ENCODE measurements at places on chromosomes 7 and 10.

DNA sequence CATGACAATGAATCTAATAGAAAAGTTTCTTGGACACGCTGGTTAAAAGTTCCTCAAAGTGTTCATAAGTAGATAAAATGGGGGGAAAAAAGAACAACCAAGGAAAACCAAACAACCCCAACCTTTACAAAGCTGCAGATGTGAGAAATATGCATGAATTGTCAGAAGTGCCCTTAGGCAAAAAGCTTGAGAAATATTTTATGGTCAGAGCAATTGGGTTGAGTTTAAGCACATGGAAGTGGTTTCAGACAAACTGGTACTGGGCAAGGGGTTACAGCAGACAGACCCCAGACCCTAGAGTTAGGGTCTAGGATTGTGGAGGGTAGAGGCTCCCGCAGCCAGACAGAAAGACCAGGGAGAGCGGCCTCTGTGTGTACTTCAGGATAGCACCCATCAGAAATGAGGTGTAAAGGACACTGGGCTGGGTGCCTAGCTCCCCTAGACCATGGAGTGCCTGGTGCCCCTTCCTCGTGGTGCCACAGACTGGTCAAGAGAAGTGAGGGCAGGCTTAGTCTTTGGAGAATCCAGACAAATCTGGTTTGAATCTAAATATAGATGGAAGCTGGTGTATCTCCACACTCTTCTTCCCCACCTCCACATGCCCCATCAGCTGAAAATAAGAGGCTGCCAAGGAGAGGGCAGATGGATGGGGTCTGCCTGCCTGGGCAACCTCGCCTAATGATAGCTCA, 37.3 kb downstream of the PNLIPRP2 start:
- no peak for DNase-seq

- DNase-seq = no peak
Observed at GRCh38 chr10:92419740-92420545, 129.0 kb downstream of the MARCHF5 start.

GRCh38 chr10:11401264-11402235, 209.9 kb downstream of the USP6NL start:
- no peak for DNase-seq

- DNase-seq = no peak
Observed at GRCh38 chr7:35430547-35431153, 176.8 kb upstream of the TBX20 start.

GRCh38 chr7:106965108-106965507, 79.4 kb upstream of the PRKAR2B start:
- DNase-seq = no peak

GRCh38 chr7:142334236-142334635, 76.4 kb upstream of the PRSS58 start:
- no peak for DNase-seq

DNA sequence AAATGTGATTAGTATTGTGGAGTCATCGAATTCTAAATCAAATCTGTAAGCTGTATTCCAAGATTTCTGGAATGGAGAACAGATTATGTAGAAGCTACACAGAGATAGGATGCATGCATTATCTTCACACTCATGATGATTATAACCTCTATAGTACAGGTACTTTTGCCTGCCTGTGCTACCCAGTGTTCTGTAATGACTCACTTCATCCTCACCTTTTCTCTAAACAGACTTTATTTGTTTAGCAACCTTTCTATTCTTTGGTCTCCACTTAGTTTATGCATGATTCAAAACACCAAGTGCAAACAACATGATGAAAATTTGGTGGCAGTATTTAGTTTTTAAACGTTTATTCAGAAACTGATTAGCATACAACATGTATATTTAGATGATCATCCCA, 68.4 kb upstream of the PRPS1L1 start:
- no peak for DNase-seq

DNA sequence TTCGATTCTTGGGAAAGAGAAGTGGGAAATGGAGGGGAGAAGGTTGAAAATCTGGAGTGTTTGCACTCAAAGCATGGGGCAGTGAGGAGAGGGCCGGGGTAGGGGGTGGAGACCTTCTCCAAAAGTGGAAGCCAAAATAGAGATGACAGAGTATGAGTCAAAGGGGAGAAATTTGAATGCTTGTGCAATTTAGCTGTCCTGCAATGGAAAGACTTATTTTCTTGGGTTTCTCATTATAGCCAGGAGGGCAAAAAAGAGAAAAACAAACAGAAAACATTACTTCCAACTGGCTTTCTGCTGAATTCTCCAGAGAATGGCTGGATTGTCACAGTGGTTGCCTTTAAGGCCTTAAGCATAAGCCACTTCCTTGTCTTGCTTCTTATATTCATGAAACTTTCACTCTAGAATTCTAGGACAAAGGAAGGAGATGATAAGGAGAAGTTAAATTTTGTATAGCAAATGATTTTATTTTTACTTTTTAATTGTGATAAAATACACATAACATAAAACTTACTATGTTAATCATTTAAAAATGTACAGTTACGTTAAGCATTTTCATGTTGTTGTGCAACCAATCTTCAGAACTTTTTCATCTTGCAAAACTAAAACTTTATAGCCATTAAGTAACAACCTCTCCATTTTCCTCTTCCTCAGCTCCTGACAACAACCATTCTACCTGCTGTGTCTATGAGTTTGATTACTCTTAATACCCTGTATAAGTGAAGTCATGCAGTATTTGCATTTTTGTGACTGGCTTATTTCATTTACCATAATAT, 100.2 kb downstream of the GPR85 start:
- no peak for DNase-seq

- DNase-seq = no peak
Observed at GRCh38 chr7:155166108-155166507, 96.0 kb downstream of the HTR5A start.

- no peak for DNase-seq
Observed at GRCh38 chr7:125074141-125074540, 144.5 kb upstream of the POT1 start.

DNA sequence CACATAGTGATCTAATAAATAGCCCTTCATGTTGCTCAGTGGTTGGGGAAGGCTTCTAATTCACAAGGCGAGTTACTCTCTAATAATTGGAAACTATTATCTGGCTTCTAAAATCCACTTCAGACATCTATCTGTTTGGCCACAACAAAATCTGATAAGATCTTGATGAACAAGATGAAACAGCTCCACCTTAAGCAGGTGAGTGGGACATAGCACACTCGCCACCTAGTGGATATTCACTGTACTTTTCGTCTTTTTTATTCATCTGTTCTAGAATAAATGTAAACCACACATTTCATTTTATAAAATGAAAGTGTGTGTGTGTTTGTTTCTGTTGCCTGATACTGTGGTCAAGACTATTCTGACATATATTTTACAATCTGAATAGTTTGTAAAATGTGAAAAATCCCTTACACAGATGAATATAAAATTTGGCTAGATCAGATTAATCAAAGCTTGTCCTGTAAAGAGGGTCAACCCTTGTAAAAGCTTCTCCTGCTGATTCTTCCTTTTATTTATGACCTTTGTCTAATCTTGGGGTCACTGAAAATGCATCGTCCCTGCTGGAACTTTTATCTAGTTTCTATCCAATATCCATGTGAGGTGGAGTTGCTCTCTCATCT, 26.5 kb upstream of the CNTNAP2 start:
- DNase-seq = peak; percentile 51

DNA sequence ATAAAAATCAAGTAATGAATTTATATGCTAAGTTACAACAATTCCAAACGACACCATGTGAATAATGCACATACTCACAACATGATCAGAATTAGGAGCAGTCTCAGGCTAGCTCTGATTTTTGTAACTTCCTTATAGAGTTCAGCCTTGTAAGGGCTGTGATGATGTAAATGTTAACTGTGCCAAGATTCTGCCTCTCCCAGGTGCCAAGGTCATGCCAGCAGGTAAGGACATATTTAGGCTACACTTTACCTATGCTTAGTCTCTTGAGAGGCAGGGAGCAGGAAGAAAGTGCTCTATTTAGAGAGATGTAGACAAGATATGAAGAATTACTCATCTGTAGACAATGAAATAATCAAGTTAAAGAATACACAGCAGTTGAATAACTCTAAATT, 53.6 kb upstream of the AGR3 start:
- no peak for DNase-seq

DNA sequence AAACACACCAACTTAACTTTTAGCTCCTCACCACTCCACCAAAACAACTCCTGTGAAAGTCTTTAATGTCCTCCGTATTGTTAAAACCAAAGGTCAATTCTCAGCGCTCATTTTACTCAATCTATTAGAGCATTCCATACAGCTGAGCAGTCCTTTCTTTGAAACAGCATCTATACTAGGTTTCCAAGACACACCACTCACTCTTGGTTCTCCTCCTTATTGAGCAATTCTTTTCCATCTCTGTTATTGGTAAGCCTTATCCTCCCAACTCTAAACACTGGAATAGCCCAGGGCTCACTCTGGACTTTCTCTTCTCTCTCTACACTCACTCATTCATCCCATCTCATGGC, 34.9 kb downstream of the COA1 start:
- peak; percentile 28 for DNase-seq

- no peak for DNase-seq
Observed at GRCh38 chr7:45157286-45157652, 322 bp upstream of the RAMP3 start.

GRCh38 chr10:26044141-26044749, 110.2 kb downstream of the MYO3A start:
- DNase-seq = no peak

- peak; percentile 48 for DNase-seq
Observed at GRCh38 chr7:29878081-29878688, 71.9 kb downstream of the WIPF3 start.

- no peak for DNase-seq
Observed at GRCh38 chr10:99769706-99770105, 12.7 kb upstream of the ABCC2 start.

DNA sequence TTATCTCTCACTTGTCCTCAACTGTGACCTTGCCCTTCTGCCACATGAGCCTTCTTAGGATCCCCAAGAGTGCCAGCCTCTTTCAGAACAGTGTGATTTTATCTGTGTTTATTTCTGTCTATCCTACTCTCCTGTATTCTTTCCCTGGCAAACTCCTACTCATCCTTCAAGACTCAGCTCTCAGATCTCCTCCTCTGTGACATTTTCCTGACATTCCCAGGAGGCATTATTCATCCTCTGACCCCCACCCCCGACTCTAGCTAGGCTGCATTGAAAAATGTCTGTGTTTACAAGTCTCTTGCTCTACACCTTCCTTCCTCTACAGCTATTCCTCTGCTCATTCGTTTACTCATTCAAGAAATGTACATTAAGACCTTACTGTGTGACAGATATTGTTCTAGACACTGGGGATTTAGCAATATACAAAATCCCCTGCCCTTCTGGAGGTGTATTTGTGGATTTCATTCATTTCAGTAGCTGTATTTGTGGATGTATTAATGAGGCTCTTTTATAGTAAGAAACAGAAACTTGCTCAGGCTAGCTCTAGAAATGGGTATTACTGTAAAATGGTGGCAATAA, 61.4 kb upstream of the COMTD1 start:
- no peak for DNase-seq

GRCh38 chr7:119256446-119257131, 1016.4 kb upstream of the KCND2 start:
- no peak for DNase-seq

- no peak for DNase-seq
Observed at GRCh38 chr10:11135709-11136108, 118.0 kb downstream of the CELF2 start.

DNA sequence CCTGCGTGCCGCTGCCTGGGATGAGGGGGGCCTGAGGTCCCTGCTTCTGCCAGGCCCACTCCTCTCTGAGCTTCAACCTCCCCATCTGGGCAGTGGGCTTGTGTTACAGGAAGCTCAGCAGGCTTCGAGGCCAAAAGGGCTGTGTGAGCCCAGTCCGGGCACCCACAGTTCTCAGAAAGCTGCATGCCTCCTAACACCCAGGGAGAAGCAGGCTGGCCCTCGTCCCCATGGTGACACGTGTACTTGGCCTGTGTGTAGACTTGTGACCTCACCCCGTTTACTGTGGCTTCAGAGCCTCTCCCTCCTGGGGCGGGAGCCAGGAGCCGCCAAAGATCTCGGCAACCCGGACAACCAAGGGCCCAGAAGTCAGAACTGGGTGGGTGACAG, 2.2 kb upstream of the GRIFIN start:
- DNase-seq = peak; percentile 81

- no peak for DNase-seq
Observed at GRCh38 chr10:102511583-102512274, 8.0 kb downstream of the SUFU start.

DNA sequence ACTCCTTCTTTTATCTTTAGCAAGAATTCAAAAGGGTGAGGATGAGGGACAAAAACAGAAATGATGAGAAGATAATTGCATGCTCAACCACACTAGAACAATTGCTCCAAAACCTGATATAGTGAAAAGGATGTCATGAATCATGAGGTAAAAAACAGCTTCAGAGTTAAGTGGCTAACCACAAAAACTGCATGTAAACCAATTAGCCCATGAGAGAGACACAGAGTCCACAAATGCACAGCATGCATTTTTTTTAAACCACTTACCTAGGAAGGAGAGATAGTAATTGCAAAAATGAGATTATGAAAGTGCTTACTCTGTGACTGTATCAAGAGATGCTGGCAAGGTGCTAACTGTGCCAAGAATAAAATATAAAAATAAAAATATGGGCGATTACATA, 132.9 kb downstream of the MBL2 start:
- peak; percentile 79 for DNase-seq

DNA sequence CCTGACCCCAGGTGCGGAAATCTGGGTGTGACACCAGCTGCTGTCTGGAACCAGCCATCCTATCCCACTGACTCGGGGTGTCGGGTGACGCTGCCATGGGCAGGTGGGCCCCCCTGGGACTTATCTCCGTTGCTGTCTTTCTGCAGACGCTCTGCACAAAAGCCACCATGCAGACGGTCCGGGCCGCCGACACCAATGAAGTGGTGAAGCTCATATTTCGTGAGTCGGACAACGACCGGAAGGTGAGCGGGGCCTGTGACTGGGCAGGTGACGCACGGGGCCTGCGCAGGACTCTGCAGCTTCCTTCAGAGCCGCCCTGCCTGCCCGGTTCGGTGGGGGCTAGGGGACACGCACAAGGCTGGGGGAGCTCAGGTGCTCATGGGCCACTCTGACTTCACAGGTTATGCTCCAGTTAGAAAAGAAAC, 36.6 kb downstream of the NKX6-2 start:
- DNase-seq = no peak

DNA sequence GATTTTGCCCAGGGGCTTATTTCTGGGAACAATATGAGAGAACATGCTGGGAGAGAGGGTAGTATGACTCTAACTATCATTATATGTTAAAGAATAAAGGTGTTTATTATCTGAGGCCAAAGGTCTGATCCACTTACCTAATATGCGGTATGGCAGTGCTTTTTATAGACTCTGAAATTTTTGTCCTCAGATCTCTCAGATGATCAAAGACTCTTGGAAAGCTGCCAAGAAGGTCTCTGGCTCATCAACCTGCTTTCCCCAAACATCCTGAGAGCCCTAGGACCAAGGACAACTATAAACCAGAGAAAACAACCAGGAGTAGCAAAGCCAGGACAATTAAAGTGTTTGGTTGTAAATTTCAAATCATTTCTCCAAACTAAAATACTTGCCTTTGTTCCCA, 255.7 kb upstream of the LRRN3 start:
- peak; percentile 74 for DNase-seq

- DNase-seq = no peak
Observed at GRCh38 chr10:79384773-79385391, 37.6 kb downstream of the PPIF start.

Measured in SW480 (cell line).